Tongue (tissue), 3 donors: ENCODE measurements at places on chromosomes 7 and 10.

GRCh38 chr7:64045301-64046040 lies at the start of gene ZNF727:
TSS of gene ZNF727 (plus strand) at chr7:64045434. CDS start at chr7:64045622, 188 bp downstream.
- DNase-seq = peak; percentile 59

GRCh38 chr10:72764151-72764550 lies 72.2 kb downstream of the MCU start:
- DNase-seq = no peak

DNA sequence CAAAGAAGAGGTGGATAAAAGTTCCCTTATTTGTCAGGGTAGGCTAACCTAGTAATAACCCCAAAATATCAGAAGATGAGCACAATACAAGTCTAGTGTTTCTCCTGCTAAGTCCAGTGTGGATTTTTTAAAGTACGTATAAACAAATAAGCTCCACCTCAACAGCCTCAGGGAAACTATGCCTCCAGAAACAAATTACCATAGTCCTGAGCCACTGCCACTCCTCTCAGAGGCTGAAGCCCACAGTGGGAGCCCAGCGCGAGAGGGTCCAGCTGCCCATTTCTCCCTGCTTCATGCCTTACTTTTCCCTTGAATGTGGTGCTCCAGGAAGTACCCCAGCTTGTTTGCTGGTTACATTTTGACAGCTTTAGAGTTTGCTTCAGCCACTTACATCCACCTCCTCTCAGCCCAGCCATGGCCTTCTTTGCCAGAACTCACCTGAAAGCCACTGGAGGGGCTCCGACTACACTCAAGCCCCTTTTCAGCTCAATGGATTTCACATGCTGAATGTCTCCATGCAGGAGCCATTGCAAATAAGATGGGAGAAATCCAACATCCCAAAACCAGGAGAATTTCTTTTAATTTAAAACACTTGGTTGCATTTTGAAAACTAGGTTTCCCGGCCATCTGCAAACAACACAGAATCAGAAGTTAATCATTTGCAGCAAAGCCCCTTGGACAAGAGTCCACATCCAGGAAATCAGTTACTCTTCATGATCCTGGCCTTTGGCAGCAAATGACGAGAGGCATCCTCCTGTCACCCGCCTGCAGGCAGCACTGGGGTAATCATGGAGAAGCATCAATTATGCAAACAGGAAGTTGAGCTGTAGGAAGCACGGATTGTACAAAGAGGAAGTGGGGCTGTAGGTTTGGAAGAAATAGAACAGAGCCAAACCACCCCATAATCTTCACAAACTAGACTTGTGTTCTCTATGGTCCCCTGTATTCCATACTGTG lies 138.1 kb downstream of the HERPUD2 start:
- no peak for DNase-seq

GRCh38 chr10:18313140-18313530 lies 172.9 kb downstream of the CACNB2 start:
- no peak for DNase-seq

- no peak for DNase-seq
Observed at GRCh38 chr10:22047812-22048211, 44.3 kb upstream of the DNAJC1 start.

DNA sequence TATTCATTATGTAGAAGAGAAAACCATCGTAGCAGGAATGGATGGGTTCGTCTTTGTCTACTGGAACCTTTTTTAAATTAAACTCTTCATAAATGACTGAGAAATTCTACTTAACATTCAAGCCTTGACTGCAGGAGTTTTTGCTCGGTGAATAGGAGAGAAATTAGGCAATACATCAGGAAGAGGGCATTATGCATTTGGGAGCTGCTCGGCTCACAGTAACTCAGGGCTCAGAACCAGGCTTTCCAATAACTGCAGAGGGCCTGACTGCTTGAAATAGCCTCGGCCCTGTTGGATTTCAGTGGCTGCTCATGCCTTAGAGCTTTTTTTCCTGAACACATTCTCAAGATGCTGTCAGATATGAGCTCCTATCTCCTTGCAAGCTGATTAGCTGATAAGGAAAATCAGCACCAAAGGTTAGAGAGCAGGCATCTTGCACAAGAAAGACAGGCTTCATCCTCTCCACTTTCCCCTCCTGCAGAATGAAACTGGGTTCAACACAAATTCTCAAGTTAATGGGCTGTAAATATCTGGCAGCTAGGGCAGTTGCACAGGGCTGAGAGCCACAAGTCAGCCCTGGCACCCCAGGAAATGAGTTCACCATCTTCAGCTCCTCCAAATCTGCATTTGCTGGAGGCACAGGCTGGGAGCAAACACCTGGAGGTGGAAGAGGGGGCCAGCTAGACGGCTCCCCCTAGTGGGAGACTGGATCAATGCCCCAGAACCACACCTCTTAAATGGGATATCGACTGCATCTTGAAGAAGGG lies 24.3 kb downstream of the TECTB start:
- DNase-seq = no peak

- DNase-seq = no peak
Observed at GRCh38 chr10:103523683-103524082, 30.2 kb downstream of the NEURL1 start.

DNA sequence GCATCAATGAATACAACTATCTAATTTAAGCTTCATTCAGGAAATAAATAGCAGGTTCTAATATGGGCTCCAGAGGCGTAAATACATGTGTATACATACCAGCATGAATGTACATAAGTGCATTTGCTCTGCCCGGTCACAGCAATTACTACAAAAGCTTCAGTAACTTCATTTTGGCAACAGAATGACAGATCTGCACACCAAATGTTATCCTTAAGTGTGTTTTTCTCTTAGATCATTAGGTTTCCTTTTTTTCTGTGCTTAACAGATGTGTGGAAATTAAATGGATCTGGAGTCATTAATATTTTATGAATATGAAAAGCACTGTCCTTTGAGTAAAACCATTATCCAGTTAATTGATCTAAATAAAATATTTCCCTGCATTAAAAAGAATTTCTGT lies 159.0 kb upstream of the MEOX2 start:
- no peak for DNase-seq

- DNase-seq = no peak
Observed at GRCh38 chr7:55303220-55303619, 61.9 kb upstream of the LANCL2 start.

DNA sequence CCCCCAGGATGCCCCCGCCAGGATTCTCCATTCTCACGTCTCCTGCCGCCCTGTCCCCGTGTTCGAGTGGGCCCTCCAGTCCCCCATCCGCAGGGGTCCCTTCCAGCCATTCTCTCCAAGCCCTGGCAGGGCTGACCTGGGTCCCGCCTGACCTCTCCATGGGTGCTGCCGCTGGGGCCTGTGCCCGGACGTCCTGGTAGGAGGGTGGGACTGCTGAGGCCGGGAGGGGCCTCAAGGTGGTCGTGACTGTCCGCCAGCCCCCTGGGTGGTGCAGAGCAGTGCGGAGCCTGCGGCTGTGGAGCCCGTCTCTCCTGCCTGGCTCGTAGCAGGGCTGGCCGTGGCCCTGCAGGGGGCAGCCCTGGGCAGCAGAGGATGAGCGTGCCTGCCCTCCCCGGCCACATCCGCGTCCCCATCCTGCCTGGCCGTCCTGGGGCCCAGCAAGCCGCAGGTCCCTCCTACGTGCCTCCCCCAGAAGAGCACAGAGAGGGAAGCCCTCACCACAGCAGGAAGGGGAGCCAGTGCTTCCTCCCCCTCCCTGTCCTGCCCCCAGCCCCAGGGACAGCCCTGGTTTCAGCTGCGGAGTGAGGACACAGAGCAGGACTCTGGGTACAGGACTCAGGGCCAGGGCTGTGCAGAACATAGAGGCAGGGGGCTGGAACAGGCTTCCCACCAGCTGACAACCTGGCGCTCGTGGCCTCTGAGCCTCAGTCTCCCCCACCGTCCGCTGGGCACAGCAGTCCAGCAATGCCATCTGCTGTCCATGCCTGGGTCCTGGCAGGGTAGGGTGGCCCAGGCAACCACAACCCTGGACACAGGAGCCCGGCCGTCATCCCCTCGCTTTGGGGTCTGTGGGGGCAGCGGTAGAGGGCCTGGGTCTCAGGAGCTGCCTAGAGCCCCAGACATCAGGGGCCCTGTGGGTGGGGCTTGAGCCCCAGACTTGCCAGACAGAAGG lies 1.5 kb upstream of the GRIFIN start:
- peak; percentile 78 for DNase-seq

- peak; percentile 47 for DNase-seq
Observed at GRCh38 chr7:134669845-134670373, 23.3 kb downstream of the BPGM start.

- no peak for DNase-seq
Observed at GRCh38 chr7:135204876-135205275, 6.5 kb downstream of the WDR91 start.

- peak; percentile 81 for DNase-seq
Observed at GRCh38 chr7:26061678-26062603, 90.1 kb upstream of the NFE2L3 start.

- no peak for DNase-seq
Observed at GRCh38 chr10:12777840-12778585, 223.5 kb downstream of the CCDC3 start.

- DNase-seq = no peak
Observed at GRCh38 chr7:152568972-152569371, 107.0 kb downstream of the XRCC2 start.

DNA sequence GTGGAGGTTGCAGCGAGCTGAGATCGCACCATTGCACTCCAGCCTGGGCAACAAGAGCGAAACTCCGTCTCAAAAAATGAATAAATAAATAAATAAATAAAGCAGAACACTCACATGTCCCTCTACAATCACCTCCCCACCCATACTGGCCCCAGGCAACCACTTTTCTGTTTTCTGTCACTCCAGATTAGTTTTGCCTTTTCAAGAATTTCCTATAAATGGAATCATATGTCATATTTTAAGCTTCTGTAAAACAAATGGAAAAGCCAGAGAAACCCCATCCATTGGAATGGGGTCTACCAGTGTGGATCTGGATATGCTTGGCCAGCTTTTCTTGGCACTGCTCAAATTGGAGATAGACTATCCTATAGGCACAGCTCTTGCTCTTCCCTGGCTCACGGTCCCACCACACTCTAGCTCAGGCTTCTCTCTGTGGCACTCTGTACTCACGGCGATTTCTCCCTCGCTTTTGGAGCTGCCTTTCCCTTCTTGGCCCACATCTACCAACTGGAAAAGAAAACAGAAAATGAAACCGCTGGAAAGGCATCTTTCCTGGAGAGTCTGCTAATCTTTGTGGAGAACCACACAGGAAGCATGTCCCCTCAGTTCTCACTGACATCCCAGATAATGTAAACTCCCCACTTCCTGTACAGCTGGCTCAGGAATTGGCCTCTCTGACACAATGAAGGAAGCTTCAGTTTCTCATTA lies 210.1 kb downstream of the JCAD start:
- peak; percentile 81 for DNase-seq

GRCh38 chr10:96588616-96589419 lies 2.0 kb upstream of the TM9SF3 start:
- DNase-seq = no peak

DNA sequence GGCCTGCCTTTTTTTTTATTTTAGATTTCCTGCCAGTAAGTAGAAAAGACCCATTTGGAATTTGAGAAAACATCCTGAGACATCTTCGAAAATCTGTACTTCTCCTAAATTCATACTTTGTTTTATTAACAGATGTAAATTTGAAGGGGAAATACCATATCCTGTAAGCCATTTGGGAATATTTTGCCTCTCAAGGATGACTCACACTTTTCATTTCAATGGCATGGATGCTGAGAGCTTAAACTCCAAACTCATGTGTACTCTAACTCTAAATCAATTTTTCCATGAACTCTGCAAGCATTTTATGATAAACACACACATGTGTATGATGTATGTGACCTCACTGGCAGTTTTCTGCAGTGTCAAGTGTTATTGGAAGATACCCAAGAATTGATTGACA lies 89.0 kb downstream of the SEMA3A start:
- DNase-seq = peak; percentile 75

DNA sequence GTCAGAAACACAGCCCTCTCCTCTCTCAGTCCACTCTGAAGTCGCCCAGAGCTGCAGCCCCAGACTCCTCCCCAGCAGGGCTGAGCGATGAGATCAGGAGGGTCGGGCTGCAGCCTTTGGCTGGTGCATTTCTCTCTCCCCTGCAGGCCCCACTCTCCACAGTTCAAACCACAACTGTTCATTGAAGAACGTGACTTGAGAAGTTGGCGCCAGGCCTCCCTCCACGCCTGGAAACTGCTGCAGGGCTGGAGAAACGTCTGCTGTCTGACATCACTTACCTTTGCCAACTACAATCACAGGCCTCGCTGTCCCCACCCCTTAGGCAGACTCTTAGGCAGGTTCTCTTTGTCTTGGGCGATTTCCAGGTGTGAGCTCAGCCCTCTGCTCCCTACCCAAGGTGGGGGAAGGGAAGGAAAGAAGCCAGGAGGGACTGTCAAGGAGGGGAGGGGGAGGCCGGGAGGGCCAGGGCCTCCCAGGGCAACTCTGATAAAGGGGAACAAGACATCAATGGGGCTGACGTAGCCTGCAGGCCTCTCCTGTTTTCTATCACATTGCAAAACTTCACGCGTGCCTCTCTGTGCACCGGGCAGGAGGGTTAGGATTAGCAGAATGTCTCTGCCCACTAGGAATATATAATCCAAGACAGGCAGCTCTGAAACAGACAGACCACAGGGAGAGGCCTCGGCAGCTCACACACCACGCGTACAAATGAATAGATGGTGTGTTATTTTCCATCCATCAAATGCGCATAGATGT lies 32.7 kb downstream of the CALML5 start:
- peak; percentile 97 for DNase-seq

GRCh38 chr7:46752881-46753366 lies 829.0 kb downstream of the TNS3 start:
- DNase-seq = no peak

GRCh38 chr10:124158592-124158991 lies 65.2 kb upstream of the CHST15 start:
- DNase-seq = no peak

- peak; percentile 13 for DNase-seq
Observed at GRCh38 chr7:33109758-33110238, 594 bp upstream of the RP9 start.

GRCh38 chr10:31083765-31084184 lies 52.1 kb upstream of the ZNF438 start:
- no peak for DNase-seq

DNA sequence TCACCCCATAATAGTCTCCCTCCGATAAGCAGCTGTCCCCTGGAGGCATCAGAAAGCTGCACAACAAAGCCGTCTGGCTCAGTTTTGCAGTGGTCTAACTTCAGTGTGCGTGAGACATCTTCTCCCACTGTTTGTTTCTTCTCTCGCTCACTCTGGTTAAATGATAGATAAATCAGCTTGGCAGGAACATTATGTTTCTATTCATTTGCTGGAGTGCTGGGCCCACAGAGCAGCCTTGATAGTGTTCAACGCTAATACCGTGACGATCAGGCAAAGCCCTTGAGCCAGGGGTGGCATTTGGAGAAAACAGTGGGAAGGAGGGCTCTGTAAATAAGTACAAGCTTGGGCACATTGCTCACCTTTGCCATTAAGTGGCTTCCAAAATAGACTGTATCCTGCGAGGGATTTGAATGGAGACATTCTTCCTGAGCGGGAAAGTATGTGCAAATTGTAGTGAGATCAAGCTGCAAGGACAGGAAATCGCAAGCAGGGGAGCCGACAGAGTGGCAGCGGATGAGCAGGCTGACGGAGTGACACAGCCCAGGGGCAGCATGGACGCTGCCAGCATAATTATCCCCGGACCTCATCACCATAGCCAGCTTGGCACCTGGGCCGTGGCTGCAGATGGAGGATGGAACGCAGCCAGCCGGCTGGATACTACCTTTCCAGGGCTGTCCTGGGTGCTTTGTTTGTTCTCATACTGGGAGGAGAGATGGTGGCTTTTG lies 256.8 kb upstream of the FZD8 start:
- DNase-seq = peak; percentile 24

GRCh38 chr10:100371482-100372027 lies 24.5 kb downstream of the SCD start:
- no peak for DNase-seq

- peak; percentile 21 for DNase-seq
Observed at GRCh38 chr10:61830072-61830845, 71.2 kb upstream of the ARID5B start.
